ENCODE measurements at places on chromosomes 4 and X. TPM values are rescaled to one million over a fixed set of nuclear protein-coding genes. Genes with fewer than 3 reads are reported as not detected.

GRCh38 chr4:159444678-159445077 lies 341.8 kb downstream of the RAPGEF2 start:
- no peak overlapping the region for H3K4me3 ChIP-seq
- no peak overlapping the region for H3K27ac ChIP-seq
- H3K4me1 ChIP-seq = no peaks in the 10 kb centered on the region
- DNase-seq = no peak

- H3K4me1 ChIP-seq = no peaks in the 10 kb centered on the region
- peaks cover 16% of the 10 kb centered on the region for H3K27me3 ChIP-seq
- H3K27ac ChIP-seq = no peak overlapping the region
- no peak overlapping the region for H3K4me3 ChIP-seq
- DNase-seq = peak; percentile 41
These were observed 29.1 kb upstream of the TRO start for GRCh38 chrX:54891573-54891972.

DNA sequence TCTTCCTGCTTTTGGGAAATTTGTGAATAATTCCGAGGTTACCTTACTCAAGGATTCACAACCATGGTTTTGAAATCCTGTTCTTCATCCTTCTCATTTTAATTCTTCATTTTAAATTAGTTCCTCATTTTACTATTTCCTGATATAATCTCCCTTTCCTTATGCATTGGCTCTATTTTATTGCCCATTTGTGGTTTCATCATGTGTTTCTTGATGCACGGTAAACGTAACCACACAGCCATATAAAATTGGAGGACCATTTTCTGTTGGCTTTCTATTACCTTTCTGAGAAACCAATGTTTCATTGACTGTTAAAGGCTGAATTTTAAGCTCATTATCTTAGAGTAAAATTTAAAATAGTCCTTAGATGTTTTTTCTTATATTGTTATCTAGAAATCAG lies 100.3 kb upstream of the NDST4 start:
- no peak overlapping the region for H3K27ac ChIP-seq
- no peaks in the 10 kb centered on the region for H3K36me3 ChIP-seq
- H3K27me3 ChIP-seq = no peaks in the 10 kb centered on the region
- DNase-seq = no peak
- H3K4me3 ChIP-seq = no peak overlapping the region
- no peaks in the 10 kb centered on the region for H3K4me1 ChIP-seq

DNA sequence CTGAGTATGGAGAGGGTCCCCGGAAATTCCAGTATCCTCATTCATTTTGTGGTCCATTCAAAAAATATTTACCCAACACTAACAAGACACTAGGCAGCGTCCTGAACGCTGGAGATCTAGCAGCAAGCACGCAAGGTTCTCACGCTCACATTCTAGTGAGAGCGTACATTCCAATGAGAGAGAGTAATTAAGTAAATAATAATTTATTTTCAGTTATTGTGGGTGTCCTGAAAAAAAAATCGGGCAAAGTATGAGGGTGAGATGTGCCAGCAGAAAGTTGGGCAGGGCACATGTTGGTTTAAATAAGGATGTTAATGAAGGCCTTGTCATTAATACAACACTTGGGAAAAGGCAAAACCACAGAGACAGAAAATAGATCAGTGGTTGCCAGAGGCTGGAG lies 4.0 kb upstream of the TMEM156 start:
- DNase-seq = no peak
- H3K36me3 ChIP-seq = no peaks in the 10 kb centered on the region
- H3K27ac ChIP-seq = no peak overlapping the region
- H3K4me1 ChIP-seq = peaks cover 27% of the 10 kb centered on the region
- no peak overlapping the region for H3K4me3 ChIP-seq

- H3K27me3 ChIP-seq = no peaks in the 10 kb centered on the region
- no peak overlapping the region for H3K27ac ChIP-seq
- no peaks in the 10 kb centered on the region for H3K4me1 ChIP-seq
- H3K4me3 ChIP-seq = no peak overlapping the region
These were observed 23.3 kb downstream of the ARHGAP24 start for GRCh38 chr4:85498068-85498733.

- no peaks in the 10 kb centered on the region for H3K4me1 ChIP-seq
- H3K36me3 ChIP-seq = no peaks in the 10 kb centered on the region
- no peak for DNase-seq
- no peak overlapping the region for H3K27ac ChIP-seq
- no peaks in the 10 kb centered on the region for H3K27me3 ChIP-seq
- H3K4me3 ChIP-seq = no peak overlapping the region
These were observed 135.4 kb downstream of the HMX1 start for GRCh38 chr4:8736090-8736825.

- no peak overlapping the region for H3K27ac ChIP-seq
- no peak for DNase-seq
- H3K4me3 ChIP-seq = no peak overlapping the region
- no peaks in the 10 kb centered on the region for H3K36me3 ChIP-seq
- no peaks in the 10 kb centered on the region for H3K27me3 ChIP-seq
These were observed 93.4 kb downstream of the NPNT start for GRCh38 chr4:105988671-105989070.

PTTG2 gene
- total RNA-seq = 0.56 TPM

All from activated CD8-positive, alpha-beta memory T cell treated with anti-CD3 and anti-CD28 coated beads, Interleukin-2, amount 10 ng/mL, durations not matched to agents 7 days and 5 days (primary cell).